Stimulated activated CD4-positive, alpha-beta T cell treated with anti-CD3 and anti-CD28 coated beads, Interleukin-1b, Interleukin-23, amount 100 ng/mL, for 1 hour (primary cell): ENCODE measurements at places on chromosomes 1 and 21.

DNA sequence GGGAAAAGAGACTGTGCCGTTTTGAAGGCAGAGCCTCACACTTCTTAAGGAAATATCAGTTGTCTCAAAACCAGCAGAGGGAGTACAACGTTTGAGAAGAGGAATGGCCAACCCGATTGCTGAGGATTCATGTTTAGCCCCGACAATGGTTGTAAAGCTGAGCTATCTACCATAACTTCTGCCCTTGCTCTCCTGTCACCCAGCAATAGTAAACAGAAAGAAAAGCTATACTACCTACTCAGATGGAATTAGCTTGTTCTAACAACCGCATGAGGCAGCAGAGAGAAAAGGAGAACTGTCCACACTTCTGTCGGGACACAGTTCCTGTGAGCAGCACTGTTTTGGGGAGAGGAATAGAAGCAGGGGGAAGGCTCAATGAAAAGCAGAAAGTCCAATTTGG is 91.2 kb downstream of the SLC45A1 start:
- no peak for DNase-seq

DNA sequence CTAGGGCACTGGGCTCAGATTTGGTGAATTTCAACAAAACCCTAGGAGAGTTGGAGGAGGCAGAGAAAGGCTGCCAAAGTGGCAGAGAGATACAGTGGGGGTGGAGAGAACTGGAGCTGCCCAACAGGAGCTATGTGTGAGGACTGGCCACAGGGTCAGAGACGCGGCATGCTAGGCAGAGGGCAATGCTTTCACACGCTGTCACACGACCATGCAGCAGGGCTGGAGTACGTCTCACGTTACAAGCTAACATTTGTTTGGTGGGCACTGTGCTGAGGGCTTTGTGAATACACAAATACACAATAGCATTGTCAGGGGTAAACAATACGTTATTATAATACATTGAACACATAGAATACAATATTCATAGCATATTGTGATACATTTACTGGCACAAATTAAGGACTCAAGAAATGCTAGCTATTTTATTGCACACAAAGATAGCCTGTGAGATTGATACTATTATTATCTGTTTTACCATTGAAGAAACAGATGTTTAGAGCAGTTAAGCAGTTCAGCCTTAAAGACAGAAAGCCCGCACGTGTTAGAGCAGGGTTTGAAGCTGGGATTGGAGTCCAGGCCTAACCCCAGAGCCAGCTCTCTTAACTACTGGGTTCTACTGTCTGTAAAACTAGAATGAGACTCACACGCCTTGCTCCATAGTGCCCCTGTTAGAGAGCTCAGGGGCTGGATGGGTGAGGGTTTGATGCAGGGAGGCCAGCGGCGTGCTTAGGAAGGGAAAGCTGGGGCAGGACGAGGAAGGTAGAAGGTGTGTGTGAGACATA is 4.5 kb downstream of the RAB7B start:
- no peak for DNase-seq

DNA sequence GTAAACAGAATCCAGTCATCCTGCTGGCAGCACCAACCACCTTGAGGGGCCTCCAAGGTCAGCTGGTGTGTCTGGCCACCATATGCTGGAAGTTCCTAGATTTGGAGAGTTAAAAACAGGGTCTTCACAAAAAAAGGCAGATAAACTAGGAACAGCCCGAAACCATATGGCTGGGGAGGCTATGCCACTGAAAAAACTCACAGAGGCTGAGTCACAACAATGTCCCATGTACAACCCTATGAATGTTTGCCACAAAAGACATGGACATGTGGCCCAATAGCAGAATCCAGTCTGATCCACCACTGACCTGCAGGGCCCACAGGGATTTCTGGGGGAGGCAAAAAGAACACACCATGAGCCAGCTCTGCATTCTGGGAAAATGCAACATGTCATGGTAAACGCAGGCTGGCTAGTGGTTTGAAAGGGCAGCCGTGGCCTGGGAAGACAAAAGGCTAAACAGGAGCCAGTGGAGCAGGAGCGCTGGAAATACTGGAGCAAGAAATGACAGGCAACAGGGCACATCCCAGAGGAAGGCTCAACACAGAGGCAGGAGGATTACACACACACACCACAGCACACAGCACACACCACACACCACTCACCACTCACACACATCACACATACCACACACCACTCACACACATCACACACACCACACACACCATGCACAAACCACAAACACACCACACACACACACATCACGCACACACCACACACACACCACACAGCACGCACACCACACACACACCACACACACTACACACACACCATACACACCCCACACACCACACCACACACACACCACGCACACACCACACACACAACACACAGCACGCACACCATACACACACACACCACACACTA is 55.4 kb downstream of the HSF2BP start:
- no peak for DNase-seq

DNA sequence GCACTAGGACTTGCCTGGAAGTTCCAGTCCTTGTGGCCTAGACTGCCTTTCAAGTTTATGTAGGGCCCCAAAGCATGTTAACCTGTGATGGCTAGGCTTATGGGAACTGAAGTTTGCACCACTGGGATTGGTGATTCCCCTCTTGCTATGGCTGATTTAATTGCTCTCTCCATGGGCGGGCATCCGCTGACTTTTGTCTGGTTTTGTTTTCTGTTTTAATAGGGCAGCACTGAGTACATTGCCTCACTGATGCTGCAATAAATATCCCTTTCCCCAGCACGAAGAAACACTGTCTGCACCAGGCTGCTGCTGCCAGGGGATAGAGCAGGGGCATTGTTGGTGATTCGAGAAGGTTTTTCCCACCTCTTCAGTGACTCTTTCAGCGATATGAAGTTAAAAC is 73.3 kb upstream of the PDE4B start:
- no peak for DNase-seq

DNA sequence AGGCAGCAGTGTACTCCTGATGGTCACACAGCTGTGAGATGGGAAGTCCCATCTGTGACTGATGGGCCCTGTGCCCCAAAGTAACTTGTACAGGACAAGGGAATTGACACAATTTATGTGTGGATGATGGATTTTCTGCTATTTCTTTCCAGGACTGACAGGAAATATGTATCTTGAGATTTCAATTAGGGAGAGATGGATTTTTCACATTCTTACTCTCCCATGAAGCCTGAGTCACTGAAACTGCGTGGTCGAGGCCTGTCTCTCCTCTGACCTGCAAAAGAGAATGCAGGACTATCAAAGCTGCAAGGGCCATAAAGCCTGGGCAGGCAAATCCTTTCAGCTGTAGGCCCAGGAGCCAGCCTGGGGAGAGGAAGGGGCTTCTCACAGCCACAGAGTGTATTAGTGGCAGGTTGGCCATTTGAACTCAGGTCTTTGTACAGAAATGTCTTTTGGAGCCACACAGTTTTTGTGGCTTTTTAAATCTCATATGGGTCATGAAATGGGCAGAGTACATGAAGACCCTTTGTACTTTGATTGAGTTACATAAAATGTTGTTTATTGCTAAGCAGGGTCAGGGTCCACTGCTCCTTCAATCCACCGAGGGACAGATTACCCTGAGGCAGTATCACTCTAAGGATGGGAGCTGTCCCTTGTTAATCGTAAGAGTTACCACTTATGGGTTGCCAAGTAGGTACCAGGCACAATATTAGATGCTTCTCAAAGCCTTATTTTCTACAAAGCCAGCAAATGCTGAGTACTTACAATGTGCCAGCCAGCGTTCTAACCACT is 14.8 kb downstream of the ALX3 start:
- DNase-seq = no peak

DNA sequence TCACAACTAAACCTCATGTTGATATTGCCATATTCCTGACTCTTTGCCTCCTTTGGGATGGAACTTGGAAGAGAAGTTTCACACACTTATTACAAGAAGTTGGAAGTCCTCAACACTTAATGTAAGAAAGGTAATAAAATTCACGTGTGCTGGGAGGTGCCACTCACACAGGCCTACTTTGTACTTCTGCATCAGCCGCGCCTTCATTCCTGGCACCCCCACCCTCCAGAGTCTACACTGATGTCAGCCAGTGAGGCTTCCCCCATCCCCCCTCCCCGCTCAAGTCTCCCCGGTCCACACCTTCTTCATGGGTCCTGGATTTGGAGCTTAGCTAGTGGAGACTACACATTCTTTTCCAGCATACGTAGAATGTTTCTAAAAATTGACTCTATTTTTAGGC is 24.8 kb upstream of the SLC45A1 start:
- DNase-seq = no peak

DNA sequence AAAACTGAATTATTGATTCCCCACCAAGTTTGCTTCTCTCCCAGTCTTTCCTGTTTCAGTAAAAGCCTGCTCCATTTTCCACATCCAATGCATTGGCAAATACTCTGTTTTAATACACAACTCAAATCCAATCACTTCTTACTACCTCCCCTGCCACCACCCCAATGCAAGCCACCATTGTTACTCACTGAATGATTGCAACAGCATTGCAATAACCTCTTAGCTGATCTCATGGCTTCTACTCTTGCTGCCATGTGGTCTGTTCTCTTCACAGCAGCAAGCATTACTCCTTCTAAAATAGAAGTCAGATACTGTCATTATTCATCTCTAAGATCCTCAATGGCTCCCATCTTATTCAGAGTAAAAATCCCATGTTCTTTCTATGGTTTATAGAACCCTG is 123.4 kb downstream of the ATP6V1G3 start:
- DNase-seq = no peak

GRCh38 chr1:88698140-88698539 is 14.1 kb downstream of the PKN2 start:
- no peak for DNase-seq

DNA sequence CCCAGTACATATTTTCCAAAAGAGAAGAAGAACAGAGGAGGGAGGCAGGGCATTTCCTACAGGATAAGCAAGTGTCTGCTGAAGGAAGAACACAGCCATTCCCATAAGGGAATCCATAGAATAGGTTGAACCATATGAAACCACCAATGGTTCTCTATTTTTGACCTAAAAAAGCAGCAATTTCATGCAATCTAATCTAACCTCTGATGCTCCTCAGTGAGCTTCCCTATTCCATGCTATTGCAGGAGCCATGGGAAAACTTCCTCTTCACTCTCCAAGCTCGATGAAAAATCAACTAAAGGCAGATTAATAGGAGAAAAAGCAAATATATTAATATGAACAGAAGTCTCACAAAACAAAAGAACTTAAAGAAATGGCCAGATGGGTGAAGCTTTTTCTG is 50.5 kb downstream of the SIPA1L2 start:
- DNase-seq = no peak
